ENCODE measurements at places on chromosomes 6 and 20.

DNA sequence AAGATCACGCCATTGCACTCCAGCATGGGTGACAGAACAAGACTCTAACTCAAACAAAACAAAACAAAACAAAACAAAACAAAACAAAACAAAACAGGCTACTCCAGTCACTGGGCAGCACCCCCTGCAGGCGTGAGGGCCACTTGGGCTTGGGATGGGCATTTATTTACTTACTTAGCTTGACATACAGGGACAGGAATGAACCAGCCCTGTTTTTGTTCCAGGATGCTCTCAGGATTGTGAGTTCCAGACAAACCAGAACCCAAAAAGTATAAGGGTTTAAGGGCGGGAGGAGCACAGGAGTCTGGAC is 4.0 kb upstream of the PTPN1 start:
- DNase-seq, result no peak

- DNase-seq, result peak; percentile 80
Measured at GRCh38 chr6:159184559-159184958, 15.4 kb downstream of the FNDC1 start.

DNA sequence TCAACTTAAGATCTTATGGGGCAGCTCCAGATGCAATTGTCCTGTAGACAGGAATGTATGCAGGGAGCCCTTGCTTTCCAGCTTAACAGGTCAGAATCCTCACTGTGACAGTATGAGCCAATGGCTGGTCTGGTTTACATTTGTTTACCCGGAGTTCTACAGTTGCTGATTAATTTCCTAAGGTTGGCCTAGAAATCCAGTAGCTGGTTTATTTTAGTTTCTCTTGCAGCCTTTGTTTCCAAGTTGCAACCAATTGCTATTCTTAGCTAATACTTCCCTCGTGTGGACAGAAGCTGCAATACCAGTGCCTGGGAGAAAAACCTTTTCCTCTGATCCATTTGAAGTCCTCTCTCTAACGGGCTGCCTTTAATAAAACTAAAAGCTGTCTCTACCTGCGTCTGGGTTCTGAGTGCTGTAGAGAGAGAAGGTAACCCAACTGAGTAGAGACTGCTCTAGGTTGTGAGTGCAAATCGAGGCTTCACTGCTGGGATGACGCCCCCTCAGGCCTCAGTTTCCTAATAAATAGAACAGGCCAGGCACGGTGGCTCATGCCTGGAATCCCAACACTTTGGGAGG is 45.9 kb downstream of the ZNF217 start:
- DNase-seq, result peak; percentile 85

DNA sequence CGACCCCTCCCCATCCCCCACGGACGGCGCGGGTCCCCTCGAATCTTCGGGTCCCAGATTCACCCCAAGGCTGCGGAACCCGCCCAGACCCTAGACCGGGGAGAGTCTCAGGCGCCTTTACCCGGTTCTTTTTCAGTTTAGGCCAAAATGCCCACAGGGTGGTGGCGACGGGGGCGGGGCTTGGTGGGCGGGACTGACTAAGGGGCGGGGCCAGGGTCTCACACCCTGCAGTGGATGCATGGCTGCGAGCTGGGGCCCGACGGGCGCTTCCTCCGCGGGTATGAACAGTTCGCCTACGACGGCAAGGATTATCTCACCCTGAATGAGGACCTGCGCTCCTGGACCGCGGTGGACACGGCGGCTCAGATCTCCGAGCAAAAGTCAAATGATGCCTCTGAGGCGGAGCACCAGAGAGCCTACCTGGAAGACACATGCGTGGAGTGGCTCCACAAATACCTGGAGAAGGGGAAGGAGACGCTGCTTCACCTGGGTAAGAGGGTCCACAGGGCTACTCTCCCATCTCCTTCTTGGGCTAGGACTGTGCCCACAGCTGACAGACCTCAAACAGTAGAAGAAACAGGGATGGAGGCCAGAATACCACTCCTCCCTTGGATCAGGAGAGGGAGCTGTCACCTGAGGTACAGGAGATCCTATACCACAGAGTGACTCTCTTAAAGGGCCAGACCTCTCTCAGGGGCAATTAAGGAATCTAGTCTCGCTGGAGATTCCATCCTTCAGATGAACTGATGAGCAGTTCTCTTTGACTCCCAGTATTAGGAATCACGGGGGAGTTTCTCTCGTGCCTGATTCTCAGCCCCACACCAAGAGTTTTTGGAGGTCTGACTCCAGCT is 942 bp downstream of the HLA-E start:
- peak; percentile 92 for DNase-seq

GRCh38 chr20:890666-891057 is 25.5 kb downstream of the ANGPT4 start:
- DNase-seq, result no peak

GRCh38 chr6:971981-972640 is 279.2 kb upstream of the EXOC2 start:
- peak; percentile 81 for DNase-seq

GRCh38 chr20:33472868-33473435 is 16.9 kb upstream of the CBFA2T2 start:
- DNase-seq, result no peak

DNA sequence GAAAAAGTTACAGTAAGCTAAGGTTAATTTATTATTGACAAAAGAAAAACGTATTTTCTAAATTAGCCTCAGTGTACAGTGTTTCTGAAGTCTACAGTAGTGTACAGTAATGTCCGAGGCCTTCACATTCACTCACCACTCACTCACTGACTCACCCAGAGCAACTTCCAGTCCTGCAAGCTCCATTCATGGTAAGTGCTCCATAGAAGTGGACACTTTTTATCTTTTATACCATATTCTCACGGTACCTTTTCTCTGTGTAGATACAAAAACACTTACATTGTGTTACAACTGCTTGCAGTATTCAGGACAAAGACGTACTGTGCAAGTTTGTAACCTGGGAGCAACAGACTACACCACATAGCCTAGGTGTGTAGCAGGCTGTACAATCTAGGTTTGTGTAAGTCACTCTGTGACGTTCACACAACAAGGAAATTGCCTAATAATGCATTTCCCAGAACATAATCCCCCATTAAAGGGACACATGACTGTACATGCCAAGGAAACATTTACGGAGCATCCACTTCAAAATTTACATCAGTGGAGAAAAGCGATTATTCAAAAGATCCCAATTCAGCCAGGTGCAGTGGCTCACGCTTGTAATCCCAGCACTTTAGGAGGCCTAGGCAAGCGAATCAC is 133.4 kb downstream of the BANF2 start:
- DNase-seq, result no peak

- DNase-seq, result no peak
Measured at GRCh38 chr6:125212377-125212776, 58.8 kb downstream of the TPD52L1 start.

- DNase-seq, result no peak
Measured at GRCh38 chr6:146928503-146928902, 275.7 kb upstream of the STXBP5 start.

GRCh38 chr6:63685446-63686379 is 50.1 kb downstream of the PHF3 start:
- DNase-seq, result no peak

DNA sequence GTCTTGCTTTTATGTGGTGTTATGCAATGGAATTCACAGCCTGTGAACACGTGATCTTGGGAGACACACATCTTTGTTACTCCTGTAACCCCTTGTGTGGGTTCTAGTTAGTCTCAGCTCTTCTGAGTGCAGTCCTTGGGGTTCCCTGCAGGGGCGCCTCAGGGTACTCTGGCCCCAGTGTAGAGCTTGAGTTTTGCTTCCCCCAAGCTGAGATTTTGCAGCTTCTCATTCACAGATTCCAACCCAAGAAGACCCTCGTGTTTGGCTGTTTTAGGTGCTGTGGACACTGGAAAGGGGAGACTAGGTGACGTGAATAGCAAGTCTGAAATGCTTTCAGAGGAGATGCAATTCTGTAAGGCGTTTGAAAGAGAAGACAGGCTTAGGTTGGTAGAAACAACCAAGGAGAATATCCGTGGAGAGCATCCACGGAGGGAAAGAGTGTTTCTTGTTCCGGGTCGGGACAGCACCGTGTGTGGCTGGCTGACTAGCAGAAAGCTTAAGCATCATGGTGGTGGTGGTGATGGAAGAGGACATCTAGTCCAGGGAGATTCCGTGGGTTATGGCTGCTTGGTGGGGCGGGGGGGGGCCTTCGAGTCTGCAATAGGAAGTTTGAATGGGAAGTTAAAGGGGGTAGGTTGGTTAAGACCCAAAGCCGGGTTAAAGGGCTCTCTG is 30.1 kb downstream of the DUSP22 start:
- DNase-seq, result no peak

- no peak for DNase-seq
Measured at GRCh38 chr6:3377536-3378397, 79.1 kb downstream of the SLC22A23 start.

GRCh38 chr20:37630993-37631392 is 62.8 kb upstream of the CTNNBL1 start:
- DNase-seq, result no peak

GRCh38 chr6:111210194-111210728 is 123.0 kb downstream of the SLC16A10 start:
- DNase-seq, result peak; percentile 78

GRCh38 chr20:46607191-46607848 is 43.9 kb downstream of the SLC13A3 start:
- DNase-seq, result no peak

- no peak for DNase-seq
Measured at GRCh38 chr6:11323666-11324452, 91.4 kb upstream of the NEDD9 start.

DNA sequence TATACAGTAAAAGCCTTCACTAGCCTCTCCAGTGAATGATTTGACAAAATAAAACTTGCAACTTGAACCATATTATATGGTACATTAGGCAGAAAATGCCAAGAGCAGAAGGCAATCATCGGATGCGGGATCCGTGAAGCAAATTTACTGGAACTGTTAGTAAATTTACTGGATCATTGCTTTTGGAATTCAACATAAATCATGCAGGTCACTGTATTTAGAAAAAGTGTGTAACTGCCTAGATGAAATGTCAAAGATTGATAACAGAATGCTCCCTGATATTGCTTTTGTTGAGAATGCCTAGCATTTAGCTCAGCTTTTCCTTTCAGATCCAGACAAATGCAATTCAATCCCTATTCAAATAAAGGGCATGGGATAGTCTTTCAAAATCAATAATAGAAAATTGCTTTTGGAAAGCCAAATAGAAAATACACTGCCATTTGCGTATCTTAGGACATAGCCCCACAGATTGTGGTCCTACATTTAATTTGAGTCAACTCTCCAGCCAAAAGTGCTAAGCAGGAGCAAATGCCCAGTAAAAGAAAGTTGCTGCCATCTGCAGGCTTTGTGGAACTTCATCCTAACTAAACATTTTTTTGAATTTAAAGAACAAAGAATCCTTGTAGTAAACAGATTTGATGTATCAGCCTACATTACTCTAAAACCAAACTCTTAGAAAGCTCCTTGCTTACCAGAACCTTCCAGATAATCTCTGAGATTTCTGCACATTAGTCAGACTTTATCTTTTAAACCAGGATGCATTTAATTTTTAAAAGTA is 109.5 kb upstream of the HSF2 start:
- peak; percentile 6 for DNase-seq

DNA sequence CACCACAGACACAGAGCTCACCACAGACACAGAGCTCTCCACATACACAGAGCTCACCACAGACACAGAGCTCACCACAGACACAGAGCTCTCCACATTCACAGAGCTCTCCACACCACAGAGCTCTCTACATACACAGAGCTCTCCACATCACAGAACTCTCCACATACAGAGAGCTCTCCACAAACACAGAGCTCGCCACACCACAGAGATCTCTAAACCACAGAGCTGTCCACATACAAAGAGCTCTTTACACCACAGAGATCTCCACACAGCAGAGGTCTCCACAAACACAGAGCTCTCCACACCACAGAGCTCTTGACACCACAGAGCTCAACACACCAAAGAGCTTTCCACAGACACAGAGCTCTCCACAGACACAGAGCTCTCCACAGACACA is 55.8 kb downstream of the ERMARD start:
- DNase-seq, result no peak

GRCh38 chr6:2007165-2007564 is 238.2 kb downstream of the GMDS start:
- no peak for DNase-seq

GRCh38 chr20:12243327-12243726 is 325.6 kb downstream of the BTBD3 start:
- no peak for DNase-seq

DNA sequence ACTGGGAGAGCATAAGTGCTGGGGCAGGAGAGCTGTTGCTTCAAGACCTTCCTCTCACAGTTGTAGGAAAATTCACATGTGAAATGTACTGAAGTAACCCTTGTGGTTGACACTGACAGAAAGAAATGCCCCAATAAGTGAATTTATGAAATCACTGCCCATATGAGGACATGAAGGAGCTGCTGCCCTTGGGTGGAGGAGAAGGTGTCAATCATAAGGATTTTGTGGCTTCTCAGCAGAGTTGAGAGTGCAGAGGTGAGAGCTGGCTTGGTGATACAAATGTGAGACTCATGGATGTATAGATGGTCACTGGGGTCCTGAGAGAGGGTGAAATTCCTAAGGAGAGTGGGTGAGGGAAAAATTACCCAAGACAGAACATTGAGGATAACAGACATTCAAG is 33.9 kb upstream of the CMTR1 start:
- DNase-seq, result no peak

DNA sequence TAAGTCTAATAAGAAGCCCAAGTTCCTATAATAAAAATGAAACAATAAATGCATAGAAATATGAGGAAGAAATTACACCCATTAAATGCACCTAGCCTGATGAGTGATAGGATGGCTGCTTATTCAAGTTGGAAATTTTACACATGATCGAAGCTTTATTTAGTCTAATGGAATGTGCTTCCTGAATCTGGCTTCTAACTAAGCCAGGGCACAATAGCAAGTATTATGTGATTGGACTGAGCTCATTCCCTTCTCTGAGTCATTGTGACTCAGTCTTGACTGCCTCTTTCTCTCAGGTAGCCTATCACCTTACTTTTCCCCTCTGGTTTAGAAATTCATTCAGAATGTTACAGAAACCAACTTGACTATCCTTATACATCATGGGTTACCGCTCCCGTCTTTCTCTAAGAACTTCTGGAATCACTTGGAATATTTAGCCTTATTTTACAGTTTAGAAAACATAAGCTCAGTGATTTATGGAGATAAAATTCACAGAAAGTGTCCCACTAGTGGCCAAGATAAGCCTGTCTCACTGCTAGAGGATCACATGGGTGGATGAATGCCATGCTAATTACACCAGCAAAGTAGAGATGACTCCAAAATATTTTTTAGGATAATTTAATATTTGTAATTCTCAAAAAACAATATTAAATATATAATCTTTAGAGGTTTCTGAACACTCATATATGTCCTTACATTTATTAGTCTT is 505.3 kb upstream of the JAG1 start:
- DNase-seq, result peak; percentile 40

DNA sequence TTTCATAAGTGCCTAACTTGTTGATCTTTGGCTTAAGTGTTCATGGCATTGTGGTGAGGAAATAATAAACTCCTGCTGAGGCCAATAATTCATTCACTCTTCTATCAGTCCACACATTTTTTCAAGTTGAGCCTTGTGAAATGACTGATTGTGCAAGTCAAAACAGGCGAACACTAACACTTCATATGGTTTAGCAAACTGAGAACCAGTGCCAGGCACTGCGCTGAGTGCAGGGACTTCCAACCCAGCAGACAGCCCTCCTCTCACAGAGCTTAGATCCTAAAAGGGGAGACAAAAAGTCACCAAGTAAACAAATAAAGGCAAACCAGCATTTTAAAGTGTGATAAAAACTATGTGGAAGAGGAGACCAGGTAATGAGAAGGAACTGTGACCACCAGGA is 435.0 kb downstream of the PTPRT start:
- DNase-seq, result no peak

GRCh38 chr6:165968408-165968807 is 199.2 kb downstream of the TBXT start:
- no peak for DNase-seq

GRCh38 chr6:156336089-156336488 is 441.1 kb upstream of the ARID1B start:
- DNase-seq, result no peak

Data from GM03348 (cell line).